NCI-H446 treated with DMSO at 0.1 percent for 48 hours (cell line): ENCODE measurements at places on chromosomes 6 and 20.

- no peak for DNase-seq
Measured at GRCh38 chr20:46983466-46983865, 88.8 kb downstream of the EYA2 start.

DNA sequence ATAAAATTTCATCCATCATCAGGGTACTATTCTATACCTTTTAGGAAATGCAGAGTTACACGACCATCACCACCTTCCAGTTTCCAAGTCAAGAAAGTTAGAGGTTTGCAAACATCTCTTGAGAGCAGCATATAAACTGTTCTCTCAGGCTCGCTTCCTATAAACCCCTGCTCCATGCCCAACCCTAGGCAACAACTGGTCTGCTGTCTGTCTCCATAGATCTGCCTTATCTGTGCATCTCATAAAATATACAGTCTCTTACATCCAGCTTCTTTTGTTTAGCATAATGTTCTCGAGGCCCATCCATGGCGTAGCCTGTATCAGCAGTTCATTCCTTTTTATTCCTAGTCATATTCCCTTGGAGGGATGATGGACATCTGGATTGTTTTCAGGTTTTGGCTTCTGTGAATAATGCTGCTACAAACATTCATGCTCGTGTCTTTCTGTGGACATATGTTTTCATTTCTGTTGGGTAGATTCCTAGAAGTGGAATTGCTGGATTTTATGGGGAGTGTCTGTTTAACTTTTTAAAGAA, 6.1 kb downstream of the PTPRT start:
- no peak for DNase-seq

GRCh38 chr6:6393069-6393529, 72.6 kb upstream of the F13A1 start:
- DNase-seq, result no peak

- no peak for DNase-seq
Measured at GRCh38 chr6:66896415-66896814, 1189.4 kb upstream of the EYS start.
